ENCODE measurements at places on chromosomes 4 and X. TPM values are rescaled to one million over a fixed set of nuclear protein-coding genes. Genes with fewer than 3 reads are reported as not detected.

Gene SSX2B
- total RNA-seq: not detected

Gene SERPINA7
- total RNA-seq: not detected

- no peak for DNase-seq
Observed at GRCh38 chrX:94524867-94525266, 850.9 kb downstream of the FAM133A start.

- DNase-seq: no peak
Observed at GRCh38 chr4:35938936-35939335, 305.4 kb downstream of the ARAP2 start.

Data from thoracic aorta (tissue), 2 donors.